ENCODE measurements at places on chromosomes 1 and 21.
A peak's percentile ranks its signal among the peaks of the same experiment; 100 is the strongest.

GRCh38 chr1:29120947-29121485 is 2.7 kb downstream of the TMEM200B start:
- DNase-seq, result no peak

- DNase-seq, result no peak
Measured at GRCh38 chr1:88291611-88292354, 392.3 kb upstream of the PKN2 start.

- DNase-seq, result no peak
Measured at GRCh38 chr1:29284286-29284960, 48.1 kb downstream of the PTPRU start.

GRCh38 chr1:224707843-224708725 is 92.0 kb downstream of the CNIH3 start:
- no peak for DNase-seq

DNA sequence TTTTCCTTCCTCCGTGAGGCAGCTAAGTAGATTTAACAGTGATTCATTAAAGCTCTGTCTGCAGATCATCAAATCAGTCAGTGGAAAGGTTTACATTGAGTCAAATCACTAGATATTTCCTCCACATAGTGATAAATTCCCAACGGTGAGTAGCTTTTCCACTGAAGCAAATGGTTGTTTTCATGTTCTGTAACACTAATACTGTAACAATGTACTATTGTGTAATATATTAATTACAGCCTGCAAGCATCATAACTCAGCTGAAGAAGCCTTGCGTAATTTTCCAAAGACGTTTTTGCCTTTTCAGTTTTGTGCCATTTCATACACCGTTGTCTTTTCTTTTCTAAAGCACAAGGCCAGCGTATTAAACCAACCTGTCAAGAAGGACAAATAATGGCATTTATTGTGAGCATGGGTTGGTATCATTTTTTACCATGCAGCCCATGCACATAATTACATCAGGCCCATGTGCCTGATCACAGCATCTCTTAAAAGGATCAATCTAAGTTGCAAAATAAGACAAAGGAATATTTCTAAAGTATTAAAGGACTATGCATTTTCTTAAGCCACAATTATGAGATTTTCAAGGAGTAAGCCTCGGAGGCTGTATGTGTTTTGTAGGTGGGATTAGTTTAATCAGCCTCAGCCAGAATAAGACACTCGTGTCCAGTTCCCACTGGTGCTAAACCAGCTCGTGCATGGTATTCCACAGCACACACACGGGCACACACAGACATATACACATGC is 16.7 kb upstream of the PDE9A start:
- peak; percentile 66 for DNase-seq

DNA sequence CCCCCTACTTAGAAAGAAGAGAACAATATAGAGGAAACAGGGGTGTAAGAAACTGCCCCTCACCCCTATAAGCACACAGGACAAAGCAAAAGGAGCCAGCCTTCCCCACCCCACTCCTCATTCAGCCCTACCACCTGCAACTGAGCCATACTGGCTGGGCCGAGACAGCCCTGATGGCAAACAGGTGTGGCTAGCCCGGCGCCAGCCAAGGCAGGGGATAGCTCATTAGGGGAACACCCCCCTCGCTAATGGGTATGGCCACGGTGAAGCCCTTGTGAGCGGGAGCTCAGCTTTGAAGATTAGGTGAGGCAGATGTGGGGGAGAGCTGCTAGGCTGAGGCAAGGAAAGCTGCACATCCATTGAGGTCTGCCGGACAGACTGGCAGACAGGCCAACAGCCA is 65.5 kb downstream of the ERI3 start:
- DNase-seq, result no peak

GRCh38 chr1:42319128-42319851 is 15.7 kb downstream of the FOXJ3 start:
- DNase-seq, result no peak

- DNase-seq, result no peak
Measured at GRCh38 chr1:228794173-228794572, 58.9 kb downstream of the RHOU start.

DNA sequence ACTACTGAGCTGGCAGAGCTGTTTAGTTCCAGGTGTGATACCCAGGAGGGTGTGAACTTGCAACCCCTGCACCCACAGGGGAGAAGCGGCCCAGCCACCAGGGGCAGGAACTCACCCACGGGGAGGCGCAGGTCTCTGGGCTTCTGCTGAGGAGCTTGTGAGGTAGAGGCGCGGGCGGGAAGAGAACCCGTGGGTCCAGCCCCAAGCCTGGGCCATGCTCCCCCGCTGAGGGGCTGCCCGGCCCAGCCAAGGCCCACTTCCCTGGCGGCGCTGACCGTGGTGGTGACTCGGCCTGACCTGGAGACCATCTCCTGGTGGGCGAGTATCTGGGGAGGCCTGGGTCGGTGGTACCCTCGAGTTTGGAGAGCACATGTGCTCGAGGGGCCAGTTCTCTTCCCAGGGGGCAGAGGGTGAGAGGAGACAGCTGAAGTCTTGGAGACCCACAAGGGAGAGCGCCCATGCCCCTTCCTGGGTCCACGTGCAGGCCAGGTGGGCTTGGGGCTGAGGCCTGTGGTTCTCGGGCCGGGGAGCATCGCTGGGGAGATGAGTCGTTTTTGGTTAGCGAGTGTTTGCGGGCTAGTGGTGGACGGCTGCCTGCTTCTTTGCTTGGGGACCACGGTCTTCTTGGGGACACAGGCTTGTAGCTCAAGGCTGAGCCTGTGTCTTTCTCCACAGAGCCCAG is 28.4 kb upstream of the EDN2 start:
- no peak for DNase-seq

Measured in epithelial cell of prostate (primary cell).